ENCODE measurements at places on chromosomes 11 and 22.

GRCh38 chr11:125301346-125301745 is 136.8 kb downstream of the PKNOX2 start:
- no peak for DNase-seq

DNA sequence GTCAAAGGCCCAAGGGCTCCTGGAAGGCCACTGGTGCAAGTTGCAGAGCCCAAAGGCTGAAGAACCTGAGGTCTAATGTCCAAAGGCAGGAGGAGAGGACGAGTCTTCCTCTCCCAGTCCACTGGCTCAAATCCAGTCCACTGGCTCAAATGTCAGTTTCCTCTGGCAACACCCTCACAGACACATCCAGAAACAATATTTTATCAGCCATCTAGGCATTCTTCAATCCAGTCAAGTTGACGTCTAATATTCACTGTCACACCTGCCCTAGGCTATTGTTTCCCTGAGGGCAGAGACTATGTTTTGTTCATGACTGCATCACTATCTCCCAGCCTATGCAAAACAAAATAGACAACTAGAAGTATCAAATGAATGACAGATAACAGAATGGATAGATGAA is 148.1 kb downstream of the SPON1 start:
- no peak for DNase-seq

DNA sequence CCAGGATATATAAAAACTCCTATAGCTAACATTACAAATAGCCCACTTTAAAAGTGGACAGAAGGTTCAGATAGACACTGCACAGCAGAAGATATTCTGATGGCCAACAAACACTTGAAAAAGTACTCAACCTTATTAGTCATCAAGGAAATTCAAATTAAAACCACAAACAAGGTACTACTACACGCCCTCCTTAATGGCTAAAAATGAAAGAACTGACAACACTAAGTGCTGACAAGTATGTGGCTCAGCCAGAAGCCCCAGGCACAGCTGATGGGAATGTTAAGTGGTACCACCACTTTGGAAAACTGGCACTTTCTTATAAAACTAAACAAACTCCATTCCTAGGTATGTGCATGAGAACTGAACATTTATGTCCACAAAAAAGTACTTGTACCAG is 320.1 kb downstream of the TBC1D22A start:
- DNase-seq = no peak

- DNase-seq = no peak
Observed at GRCh38 chr22:30289980-30290313, 642 bp upstream of the CASTOR1 start.

GRCh38 chr11:33874910-33875490 is 16.9 kb downstream of the LMO2 start:
- no peak for DNase-seq

DNA sequence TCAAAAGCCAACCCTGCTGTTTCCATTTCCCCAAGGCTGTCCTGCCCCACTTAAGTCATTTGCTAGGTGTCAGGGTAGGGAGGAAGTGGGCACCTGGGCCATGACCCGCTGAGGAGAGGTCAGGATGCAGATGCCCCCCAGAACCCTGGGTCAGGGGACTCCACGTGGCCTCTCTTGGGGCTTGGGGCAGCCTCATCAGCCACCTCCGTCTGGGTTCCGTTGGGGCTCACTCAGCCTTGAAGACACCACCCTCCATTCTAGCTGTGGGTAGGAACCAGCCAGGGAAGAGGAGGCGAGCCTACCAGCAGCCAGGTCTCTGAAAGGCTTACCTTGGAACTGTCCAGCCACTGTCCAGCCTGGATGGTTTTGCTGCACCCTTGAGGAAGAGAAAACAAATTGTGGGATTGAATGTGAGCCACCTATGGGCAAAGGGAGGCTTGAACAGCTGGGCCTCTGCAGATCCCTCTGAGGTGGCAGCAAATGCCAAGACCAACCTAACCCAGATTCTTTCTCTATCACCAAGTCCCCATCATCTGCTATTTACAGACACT is 2.5 kb downstream of the APOL4 start:
- DNase-seq = no peak

DNA sequence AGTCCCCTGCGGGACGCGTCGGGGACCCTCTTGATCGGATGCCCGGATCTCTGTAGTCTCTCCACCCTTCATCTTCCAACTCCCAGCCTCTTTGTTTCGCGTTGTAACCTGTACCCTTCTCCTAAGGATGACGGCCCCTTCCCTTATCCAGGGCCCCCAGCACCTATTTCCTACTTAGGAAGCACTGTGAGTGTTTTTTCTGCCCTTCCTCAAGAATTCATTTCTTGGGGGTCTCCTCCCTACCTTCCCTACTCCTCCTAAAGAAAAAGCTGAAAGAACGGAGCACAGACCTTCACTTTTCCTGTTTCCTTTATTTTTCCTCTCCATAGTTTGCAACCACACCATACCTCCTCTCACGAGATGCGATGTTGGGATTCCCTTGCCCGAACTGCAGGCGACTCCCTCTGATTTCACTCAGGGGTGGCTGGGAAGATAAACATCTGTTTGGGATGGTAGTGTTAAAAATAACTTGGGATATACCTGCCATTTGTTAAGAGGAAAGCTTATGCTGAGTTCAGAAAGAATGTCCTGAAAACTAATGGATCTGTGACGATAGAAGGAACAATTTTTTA is 593 bp downstream of the FAM118B start:
- DNase-seq = no peak

DNA sequence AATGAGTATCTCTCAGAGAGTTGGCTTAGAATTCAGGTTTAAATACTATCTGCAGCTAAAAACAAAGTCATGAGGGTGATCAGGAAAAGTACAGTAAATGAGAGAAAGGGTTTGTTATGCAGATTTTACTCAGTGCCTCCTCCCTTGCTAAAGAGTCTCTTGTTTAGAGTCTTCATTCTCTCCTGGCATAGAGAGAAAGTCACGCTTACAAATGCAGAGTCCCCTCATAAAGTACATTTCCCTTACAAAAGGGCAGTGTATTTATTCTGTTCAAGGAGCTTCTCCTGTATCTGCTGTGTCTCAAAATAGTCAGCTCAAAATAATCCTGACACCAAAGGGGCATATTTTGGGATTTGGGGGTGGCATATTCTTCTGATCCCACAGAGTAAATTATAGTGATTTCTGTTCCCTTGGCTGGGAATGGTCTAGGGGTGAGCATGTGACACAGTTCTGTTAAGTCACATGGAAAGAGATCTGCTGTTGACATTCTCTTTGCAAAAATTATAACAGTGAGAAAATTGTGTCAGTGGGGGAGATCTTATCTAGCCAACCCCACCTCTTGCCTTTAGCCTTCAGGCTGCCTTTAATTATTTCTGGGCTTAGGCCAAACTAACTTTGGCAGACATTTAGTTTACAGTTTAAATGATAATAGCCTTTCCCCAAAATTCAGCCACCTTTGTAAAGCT is 102.9 kb downstream of the MTNR1B start:
- DNase-seq = no peak

DNA sequence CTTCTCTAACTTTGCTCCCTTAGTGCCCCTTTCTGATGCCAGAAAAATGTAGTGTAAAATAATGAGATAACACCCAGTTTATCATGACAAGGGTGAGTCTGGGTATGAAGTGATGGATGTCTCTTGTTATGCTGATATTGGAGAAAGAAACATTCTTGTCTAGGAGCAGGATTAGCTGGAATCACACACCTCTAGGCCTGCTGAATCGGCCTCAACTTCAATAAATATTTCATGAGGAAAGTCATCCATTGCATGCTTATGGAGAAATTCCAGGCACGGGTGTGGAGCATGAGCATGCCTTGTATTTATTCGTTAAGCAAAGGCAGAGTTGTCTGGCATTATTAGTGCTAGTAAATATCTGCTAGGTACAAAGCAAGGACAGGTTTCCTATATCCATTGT is 113.4 kb downstream of the NELL1 start:
- DNase-seq = no peak

DNA sequence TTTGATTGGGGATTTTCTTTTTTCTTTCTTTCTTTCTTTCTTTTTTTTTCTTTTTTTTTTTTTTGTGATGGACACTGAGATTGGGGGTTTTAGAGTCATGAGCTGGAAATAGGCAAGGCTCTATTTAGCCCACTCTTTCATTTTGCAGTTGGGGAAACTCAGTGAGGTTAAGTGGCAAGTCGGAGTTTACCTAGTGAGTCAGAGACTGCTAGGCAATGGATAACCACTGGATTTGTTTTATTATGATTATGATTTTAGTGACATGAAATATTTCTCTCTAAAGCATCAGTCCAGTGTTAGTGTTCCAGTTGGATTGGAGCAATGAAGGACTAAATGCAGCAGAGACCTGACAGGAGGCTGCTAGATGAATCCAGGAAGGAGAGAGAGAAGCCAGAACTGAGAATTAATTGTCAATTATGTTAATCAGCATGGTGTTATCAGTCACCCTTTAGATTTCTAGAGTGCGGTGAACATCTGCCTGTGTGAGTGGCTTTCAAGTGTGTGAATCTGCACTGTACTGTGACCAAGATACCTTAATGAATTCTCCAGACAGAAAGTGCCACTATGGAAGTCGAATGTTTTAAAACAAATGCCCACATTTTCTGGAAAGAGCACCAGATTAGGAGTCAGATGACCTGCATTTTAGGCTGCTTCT is 10.9 kb downstream of the BMAL1 start:
- DNase-seq = no peak

DNA sequence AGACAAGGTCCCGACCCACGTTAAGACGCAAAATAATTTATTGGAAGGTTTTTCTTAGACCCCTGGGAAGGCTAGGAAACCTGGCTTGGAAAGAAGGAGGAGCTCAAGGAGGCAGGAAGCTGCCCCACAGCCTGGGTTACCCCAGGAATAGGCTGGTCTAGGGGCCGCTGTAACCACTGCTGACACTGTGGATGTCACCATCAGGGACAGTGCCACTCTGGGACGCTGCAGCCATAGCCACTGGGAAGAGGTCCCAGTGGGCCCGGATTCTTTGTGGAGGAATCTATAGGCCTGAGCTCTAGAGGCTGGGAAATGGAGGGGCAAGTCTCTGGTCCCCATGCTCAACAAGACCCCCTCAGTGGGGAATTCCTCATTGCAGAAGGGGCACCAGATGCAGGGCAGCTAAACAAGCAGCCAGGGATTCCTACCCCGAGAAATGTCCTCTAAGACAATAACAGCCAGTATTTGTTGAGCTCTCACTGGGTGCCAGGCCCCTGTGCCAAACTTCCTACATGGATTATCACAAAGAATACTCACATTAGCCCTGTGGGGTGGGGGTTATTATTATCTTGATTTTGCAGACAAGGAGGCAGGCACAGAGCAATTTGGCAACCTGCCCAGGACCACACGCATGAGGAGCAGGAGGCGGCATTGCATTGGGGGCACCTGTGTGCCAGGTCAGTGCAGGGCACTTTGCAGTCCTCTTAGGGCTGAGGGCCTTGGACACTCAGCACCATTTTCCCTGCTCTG is 19.5 kb upstream of the CHKA start:
- DNase-seq = no peak

DNA sequence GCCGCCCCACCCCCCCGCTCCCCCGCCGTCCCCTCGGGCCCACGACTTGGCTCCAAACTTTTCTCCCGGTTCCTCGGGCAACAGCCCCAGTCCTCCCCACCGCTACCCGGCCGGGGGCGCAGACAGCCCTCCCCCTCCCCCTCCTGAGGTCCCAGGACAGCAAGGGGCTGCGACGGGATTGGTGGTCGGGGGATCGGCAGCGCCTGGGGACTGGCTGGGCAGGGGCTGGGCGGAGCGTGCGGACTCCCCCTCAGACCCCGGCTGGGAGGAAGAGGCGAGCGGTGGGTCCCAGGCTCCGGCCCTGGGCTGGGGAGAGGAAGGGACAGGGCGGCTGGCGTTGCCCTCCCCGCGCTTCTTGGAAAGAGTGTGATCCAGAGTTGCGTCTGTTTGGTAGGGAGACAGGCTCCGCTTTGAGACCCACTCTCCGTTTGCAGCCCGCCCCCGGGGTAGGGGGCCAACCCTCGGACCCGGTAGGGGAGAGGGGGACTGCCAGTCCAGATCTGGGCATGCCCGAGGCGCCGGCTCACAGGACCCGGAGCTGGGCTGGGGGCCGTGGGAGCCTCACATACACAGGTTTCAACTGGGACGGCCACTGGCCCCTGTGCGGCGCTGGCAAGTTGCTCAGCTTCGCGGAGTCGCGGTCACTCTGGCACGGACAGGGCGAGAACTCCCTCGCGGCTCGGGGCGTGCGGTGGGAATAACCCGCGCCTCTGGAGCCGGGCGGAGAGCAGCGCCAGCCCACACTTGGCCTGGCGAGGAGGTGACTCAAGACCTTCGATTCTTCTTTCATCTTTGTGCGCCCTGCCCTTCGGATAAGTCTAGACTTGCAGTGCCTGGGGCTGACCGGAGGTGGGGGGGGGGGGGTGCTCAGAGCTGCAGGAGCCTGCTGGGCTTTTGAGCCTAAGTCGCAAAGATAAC is 999 bp downstream of the TSKU start:
- DNase-seq = no peak

DNA sequence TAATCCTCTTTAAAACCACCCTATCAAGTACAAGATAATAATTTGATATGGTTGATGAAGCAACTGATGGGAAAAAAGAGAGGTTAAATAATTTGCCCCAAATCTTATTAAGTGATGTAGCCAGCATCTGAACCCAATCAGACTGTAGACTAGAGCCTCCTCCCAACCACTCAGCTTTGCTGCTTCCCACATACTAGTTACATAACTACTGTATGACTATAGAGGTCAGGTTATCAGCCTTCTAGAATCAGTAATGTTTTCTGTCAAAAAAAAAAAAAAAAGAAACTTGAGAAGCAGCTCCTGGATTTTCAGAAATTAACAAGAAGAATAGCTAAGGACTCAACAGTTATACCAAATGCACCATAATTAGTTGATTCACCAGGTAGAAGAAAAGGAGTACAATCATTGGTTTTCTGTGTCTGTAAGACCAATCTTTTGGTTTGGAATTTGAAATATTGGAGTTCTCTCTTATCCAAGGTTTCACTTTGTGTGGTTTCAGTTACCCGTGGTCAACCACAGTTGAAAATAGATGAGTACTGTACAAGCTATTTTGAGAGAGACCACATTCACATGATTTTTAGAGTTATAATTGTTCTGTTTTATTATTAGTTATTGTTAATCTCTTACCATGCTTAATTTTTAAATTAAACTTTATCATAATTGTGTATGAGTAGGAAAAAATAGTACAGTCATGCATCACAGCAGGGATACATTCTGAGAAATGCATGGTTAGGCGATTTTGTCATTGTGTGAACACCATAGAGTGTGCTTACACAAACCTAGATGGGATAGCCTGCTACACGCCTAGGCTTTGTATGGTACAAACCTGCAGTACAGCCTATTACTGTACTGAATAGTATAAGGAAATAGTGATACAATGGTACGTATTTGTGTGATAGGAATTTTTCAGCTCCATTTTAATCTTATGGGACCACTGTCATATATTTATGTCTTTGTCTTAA is 72.2 kb downstream of the PDHX start:
- DNase-seq = no peak

GRCh38 chr11:72758304-72758689 is 6.1 kb upstream of the ARAP1 start:
- no peak for DNase-seq

- peak; percentile 4 for DNase-seq
Observed at GRCh38 chr11:9574622-9575259, 1.3 kb downstream of the WEE1 start.
